ENCODE measurements at places on chromosomes 1 and 21. TPM values are rescaled to one million over a fixed set of nuclear protein-coding genes. Genes with fewer than 3 reads are reported as not detected.

Gene TRABD2B
- 0.30 TPM for total RNA-seq

Gene HIVEP3
- 3.0 TPM for total RNA-seq

Gene FGR
- total RNA-seq = 0.08 TPM

Gene HAPLN2
- not detected for total RNA-seq

Gene CD48
- not detected for total RNA-seq

Gene TMCO4
- total RNA-seq = 6.1 TPM

Gene S100A16
- 412 TPM for total RNA-seq

Gene TAF13
- total RNA-seq = 25.3 TPM

Gene COPA
- 74.5 TPM for total RNA-seq

Gene ASTN1
- not detected for total RNA-seq

Gene APOBEC4
- not detected for total RNA-seq

Gene ACKR1
- total RNA-seq = not detected

Gene TTC24
- not detected for total RNA-seq

Gene CEP85
- total RNA-seq = 14.6 TPM

Gene LIPI
- not detected for total RNA-seq

Gene SRGAP2B
- total RNA-seq = 13.8 TPM

Gene SASS6
- 3.9 TPM for total RNA-seq

Data from A549 treated with CpdA at 1 μM for 4 hours (cell line).